Airway epithelial cell (primary cell): ENCODE measurements at places on chromosomes 1 and 21. TPM values are rescaled to one million over a fixed set of nuclear protein-coding genes. Genes with fewer than 3 reads are reported as not detected.

Gene SPRR5
- 0.71 TPM in 1 of 2 replicates, not detected in the other for total RNA-seq

Gene SLC25A34
- total RNA-seq = 0.05 and 0.14 TPM in 2 replicates

Gene FAM229A
- total RNA-seq = 0.78 and 1.3 TPM in 2 replicates

Gene AKR7A3
- 0.14 and 0.19 TPM in 2 replicates for total RNA-seq
